ENCODE measurements at places on chromosomes 1 and 21.
A peak's percentile ranks its signal among the peaks of the same experiment; 100 is the strongest.

DNA sequence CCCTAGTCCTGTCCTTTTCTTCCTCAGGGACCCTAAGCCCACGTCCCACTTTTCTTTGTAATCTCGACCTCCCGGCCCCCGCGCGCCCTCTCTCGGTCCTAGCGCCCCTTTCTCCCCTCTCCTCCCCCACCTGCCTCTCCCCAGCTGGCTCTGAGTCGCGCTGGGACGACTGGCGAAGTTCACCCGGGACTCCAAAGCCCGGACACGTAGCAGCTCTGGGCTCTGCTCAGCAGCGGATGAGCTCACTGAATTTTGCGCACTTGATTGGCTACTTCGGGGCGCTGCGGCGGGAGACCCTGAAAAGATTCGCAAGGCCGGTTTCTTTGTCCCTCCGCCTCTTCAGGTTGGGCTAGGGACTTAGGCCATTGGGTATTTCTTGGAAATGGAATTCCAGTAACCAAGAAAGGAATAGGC lies 16.3 kb upstream of the ACKR1 start:
- peak; percentile 85 for DNase-seq

DNA sequence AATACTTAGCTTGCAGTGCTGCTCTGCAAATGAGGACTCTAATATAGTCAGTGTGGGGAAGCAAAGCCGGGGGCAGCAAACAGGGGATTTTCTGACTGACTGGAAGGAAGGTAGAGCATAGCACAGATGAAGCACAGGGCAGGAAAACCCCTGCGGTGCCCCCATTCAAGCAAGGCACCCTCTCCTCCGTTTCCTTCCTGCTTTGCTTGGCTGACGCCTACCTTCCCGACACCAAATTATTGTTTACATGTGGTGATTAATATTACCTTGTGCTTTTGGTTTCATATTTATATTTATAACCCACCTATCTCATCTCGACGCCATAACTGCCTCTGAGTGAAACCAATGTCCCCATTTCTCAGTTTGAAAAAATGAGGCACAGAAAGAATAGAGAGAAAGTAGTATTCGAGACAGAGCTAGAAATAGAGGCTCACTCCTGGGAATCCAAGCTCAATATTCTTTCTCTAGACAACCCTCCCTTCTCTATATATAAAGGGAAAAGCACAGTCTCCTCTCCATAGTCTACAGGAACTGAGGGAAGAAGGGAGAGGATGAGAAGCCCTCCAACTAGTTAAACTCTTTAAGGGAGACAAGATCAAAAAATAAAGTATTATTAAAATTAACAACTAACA lies 41.3 kb downstream of the PIK3C2B start:
- DNase-seq, result no peak

GRCh38 chr1:165117482-165117881 lies 239.0 kb downstream of the LMX1A start:
- peak; percentile 21 for DNase-seq

DNA sequence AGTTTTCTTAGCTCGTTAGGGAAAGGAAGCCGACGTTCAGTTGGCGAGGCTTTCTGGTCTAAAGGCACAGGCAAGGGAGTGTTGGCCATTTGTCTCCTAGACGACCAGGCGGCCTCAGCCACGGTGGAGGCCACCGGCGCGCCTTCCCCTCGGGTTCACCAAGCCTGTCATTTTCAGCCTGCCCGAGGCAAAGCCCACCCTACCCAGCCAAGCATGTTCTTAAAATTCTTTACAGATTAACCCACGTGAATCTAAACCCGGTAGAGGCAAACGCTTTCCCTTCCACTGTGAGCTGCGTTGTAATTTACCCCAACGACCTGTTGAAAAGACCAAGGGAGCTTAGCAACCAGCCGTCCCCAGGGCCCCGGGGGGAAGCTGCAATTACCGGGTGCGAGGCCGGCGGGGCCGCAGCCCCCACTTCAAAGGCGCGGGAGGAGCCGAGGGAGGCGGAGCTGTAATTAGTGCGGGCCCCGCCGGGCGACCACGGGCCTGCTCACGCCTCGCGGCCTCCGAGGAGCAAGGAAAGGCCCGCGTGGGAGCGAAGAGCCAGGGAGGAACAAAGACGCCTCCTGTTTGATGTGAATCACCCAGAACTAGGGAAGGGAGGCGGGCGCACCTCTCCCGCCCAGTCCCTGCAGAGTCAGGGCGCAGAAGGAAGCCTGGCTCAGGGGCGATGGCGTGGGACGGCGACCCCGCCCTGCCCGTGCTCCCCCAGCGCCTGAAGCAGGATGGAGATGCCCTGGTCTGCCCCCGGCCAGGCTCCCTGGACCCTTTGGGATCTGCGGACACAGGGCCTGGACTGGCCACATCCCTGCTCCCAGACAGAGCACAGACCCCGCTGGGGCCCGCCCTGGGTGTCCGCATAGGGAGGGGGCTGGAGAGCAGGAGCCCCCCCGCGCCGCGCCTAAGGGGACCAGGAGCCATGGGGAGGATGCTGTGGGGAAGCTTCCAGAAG lies 12.1 kb upstream of the TSPEAR start:
- DNase-seq, result no peak

GRCh38 chr1:177741476-177741875 lies 228.4 kb downstream of the SEC16B start:
- DNase-seq, result no peak

- DNase-seq, result no peak
These were observed 1298.9 kb upstream of the ADGRL4 start for GRCh38 chr1:80305466-80305865.

DNA sequence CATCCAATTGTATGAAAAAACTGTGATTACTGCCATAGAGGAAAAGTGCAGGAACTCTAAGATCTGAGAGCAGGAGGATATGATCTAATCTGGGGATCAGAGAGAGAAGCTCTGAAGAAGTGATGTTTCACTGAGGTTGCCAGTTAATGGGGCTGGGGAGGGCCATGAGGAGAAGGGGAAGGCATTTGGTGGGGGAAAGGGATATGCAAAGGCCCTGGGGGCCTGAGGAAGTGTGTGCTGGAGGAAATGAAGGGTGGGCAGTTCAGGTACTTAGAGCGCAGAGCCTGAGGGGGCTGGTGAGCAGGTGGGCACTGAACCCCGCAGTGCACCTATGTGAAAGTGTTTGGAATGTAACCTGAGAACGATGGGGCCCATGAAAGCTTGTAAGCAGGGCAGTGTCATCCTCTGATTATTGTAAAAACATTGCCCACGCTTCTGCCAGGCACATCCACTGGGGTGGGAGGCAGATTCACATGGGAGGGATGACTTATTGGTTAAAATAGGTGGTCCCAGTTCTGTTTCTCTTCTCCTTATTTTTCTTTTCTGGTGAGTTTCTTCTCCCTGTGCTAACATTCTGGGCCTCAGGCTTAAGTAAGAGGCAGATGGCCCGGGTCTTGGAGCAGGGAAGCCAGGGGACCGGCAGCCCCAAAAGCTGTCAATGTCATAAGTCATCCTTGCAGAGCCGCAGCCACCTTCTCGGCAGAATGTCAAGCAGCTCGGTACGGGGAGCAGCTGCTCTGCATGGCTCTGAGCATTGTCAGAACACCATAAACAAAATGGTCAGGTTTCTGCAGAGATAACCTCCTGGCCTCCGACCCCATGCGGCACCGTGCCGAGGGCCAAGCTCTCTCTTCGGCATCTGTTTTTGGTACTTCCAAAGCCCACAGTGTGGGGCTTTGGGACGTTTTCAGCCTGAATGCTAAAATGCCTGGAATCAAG lies 492.0 kb upstream of the VAMP3 start:
- DNase-seq, result no peak

DNA sequence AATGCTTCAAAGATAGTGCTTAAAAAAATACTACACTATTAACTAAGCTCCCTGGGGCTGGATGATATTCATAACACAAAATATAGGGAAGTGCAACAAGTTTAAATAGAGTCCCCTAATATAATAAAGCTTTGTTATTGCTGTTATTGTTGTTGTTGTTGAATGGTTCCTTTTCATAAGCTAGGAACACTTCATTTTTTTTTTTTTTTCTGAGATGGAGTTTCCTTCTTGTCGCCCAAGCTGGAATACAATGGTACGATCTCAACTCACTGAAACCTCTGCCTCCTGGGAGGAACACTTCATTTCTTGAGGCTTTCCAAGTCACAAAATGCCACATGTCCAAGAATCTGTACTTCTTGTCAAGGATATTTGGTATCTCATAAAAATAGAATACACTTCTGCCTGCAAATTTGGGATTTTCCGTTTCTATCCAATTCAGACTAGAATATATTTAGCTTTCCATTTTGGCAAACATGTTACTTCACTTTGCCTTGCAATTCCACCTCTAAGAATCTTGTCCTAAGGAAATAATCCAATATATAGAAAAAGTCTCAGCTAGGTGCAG lies 21.1 kb downstream of the WDR47 start:
- no peak for DNase-seq

DNA sequence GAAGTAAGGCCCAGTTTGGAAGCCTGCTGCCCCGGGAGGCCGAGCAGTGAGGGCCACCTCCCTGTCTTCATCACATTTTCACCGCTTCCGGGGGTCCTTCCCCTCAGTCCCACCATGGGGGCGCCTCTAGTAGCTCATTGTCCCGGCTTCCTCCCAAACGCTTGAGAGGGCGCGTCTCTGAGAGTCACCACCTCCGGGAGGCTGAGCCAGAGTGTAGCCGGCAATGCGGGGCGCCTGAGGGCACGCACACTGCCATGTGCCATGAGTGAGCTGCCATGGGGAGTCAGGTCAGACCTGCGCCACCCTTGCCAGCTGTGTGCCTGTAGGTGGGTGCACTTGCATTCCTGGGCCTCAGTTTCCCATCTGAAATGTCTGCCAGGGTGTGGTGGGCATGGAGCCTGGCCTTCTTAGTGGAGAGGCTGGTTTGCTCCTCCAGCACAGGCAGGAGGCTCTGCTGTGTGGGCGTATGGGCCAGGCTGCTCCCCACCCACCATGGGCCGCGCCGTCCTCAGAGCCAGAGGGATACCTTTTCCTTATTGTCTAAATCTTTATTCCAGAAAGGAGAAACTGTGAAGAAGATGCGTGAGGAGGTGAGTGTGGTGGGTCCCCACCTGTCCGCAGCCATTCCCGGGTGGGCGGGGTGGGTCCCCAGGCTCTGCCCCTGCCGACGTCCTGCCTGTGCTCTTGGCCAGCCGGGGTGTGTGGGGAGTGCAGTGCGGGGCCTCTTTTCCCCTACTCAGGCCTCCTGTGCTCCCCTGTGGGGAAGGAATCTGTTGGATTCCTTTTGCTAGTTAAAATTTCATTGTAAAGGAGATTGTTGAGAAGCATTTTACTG lies 81.3 kb upstream of the COL6A1 start:
- no peak for DNase-seq

DNA sequence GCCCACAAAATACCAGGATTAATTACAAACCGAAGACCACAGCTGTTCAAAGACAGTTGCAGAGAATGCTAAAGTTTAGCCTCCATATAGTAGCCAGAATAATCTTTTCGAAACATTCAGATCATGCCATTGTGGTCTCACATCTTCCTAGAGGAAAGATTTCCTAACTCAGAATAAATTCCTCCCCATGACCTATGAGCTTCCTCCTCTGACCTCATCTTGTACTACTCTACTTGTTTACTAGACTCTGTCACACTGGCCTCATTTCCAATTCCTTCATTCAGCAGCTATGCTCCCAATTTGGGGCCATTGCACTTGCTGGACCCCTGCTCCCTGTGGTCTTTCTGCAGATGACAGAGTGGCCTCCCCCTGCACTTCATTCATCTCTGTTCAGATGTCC lies 71.8 kb upstream of the LRRC53 start:
- DNase-seq, result no peak

DNA sequence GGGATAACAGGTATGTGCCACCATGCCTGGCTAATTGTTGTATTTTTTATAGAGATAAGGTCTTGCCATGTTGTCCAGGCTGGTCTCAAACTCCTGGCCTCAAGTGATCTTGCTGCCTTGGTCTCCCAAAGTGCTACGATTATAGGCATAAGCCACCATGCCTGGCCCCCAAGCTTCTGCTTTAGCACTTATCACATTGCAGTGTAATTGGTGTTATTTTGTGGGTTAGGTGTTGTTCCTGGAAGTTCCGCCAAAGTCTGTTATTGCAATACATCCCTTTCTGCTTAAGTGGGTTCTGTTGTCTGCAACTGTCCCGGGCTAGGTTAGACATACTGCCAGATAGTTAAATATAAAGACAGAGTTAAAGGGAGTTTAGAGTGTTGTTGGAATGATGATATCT lies 3.4 kb downstream of the ZCCHC17 start:
- no peak for DNase-seq

GRCh38 chr1:46691997-46692790 lies 20.5 kb downstream of the TEX38 start:
- no peak for DNase-seq

- DNase-seq, result no peak
These were observed 12.8 kb upstream of the ECE1 start for GRCh38 chr1:21302747-21303715.

DNA sequence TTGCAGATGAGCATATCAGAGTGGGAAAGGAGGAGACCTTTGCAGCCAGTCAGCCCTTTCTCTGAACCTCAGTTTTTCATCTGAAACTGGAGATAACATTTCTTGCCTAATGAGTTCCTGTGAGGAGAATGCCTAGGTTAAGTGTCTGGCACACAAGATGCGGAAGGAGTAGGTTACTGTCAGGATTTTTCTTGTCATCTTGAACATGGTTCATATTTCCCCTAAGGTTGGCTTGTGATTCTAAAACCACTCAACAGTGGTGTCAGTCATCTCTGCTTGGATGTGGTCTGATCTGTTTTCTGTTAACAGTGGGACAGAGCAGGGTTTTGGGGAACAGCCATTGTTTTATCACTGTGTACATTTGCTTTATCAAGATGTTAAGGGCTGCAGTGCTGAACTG lies 70.6 kb downstream of the TGFB2 start:
- DNase-seq, result no peak
